ENCODE measurements at places on chromosomes 6 and 20.

GRCh38 chr20:63696628-63697356, at the start of gene TNFRSF6B:
Gene TNFRSF6B (plus strand): TSS chr20:63696652. CDS start chr20:63696768, 116 bp downstream.
- peak; percentile 52 for DNase-seq

- DNase-seq: no peak
These were observed 48.2 kb downstream of the PLG start for GRCh38 chr6:160750276-160750689.

DNA sequence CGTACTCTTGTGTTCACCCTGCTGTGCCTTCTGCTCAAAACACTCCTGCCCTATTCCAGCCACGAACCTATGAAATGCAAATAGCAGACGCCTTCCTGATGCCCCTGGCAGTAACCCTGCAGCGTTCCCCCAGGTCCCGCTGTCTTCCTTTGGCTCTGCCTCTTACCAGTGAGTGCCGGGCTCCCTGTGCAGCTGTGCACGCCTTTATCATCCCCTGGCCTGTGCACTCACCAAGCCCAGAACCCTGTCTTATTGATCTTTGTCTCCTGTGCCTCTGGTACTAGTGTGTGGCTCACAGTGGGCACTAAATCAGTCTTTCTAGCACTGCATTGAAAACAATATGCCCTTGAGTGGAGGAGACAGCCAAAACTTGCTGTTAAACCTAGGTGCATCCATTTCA, 19.7 kb downstream of the ZDHHC14 start:
- no peak for DNase-seq

DNA sequence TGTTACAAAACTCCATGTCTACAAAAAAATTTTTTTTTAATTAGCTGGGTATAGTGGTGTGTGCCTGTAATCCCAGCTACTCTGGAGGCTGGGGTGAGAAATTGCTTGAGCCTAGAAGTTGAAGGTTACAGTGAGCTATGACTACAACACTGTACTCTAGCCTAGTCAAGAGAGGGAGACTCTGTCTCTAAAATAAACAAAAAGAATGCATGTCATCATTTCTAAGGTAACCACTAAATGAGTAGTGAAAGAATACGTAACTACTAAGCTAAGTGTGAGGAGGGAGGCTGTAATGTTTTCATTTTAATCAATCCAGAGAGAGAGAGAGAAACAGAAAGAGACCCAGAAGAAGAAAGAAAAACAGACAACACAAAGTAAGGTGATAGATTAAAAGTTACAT, 9.9 kb downstream of the SYCP2 start:
- DNase-seq: no peak

DNA sequence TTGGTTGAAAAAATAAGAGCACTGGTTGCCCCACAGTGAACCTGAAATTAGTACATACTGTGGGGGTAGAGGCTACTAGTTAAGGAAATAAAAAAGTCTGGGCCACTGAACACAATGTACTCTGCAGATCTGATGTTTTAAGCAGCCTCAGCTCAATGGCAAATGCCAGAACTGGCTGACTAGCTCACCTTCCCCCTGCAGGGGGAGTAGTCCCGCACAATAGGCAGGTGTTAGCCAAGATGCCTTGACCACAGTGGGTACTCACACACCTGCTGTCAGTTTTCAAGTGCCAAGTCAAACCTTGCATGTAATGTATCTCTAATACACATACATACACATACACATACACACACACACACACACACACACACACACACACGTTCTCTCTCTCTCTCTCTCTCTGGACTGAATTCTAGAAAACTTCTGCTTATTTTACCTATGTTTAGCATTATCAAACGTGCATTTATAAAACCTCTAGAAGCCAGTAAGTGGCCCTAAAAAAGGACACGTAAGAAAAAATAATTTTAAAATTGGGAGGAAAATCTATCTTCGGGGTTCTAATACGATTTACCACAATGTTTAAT, 36.1 kb downstream of the GMDS start:
- peak; percentile 54 for DNase-seq

DNA sequence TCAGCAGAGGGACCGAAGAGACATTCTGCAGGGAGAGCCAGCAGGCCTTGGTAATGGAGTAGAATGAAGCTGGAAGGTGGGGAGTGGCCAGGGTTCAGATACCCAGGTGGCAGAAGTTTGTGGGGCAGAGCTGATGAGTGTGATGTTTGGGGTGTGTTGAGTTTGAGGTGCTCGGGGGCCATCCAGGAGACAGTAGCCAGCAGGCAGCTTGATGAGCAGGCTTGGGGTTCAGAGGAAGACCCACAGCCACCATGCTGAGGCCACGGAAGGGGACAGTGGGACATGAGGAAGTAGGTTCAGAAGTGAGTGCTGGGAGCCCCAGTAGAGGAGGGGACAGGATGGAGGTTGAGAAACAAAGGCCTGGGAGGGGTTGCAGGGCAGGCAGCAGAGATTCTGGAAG, 11.1 kb upstream of the FOXS1 start:
- DNase-seq: no peak

DNA sequence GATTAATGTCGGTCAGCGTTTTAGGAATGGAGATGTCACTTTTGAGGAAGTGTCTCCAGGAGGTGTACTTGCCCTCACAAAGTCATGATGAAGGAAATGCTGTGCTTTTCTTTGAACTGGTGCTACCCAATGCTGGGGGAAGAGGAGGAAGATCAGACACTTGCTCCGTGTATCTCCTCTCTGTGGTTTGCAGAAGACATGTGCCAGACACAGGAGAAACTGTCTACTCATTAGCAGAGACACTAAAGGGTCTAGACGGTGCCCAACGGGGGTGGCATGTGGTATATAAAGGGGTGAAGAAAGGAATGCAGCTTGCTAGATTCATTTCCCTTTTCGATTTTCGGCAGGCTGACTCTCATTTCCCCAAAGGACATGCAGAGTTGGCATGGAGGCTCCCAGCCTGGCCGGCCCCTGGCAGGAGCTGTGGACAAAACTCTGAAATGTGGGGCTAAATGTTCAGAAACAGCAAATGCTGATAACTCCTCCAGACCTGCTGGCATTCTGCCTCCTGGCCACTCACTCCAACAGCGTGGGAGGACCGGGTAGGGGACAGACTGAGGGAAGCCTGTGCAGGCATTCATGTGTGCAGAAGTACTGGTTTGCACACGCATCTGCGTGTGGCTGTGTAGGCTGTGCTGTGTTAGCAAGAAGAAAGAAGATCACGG, 59.6 kb upstream of the QKI start:
- no peak for DNase-seq

DNA sequence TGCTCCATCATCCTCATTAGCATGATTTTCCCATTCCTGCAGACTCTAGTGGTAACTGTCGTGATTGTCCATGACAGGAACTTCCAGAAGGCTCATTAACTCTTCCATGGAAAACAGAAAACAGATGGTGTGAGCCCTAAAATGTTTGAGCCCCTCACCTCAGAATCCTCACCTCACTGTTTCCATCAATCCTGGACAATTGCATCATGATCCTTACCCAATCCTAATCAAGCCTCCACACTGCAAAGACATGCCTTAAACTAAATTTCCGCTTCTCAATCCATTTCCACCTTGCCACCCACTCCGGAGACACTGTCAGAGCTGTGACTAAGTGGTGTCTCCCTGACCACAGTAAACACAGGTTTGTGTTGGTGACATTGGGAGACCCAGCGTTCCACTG, 311.0 kb upstream of the JARID2 start:
- no peak for DNase-seq

- no peak for DNase-seq
These were observed 14.7 kb upstream of the PYGB start for GRCh38 chr20:25233016-25233772.

DNA sequence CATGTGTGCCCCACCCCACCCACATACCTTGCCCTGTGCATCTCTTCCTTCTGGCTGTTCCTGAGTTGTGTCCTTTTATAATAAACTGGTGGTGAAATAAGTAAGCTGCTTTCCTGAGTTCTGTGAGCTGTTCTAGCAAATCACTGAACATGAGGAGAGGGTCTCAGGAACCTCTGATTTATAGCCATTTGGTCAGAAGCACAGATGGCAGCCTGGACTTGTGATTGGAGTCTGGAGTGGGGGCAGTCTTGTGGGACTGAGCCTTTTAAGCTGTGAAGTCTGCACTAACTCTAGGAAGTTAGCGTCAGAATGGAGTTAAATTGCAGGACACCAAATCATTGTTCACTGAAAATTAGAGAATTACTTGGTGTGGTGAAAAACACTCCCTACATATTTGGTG, 245.4 kb downstream of the LRFN2 start:
- DNase-seq: no peak

GRCh38 chr6:116078522-116078921, 17.8 kb upstream of the FRK start:
- DNase-seq: no peak

DNA sequence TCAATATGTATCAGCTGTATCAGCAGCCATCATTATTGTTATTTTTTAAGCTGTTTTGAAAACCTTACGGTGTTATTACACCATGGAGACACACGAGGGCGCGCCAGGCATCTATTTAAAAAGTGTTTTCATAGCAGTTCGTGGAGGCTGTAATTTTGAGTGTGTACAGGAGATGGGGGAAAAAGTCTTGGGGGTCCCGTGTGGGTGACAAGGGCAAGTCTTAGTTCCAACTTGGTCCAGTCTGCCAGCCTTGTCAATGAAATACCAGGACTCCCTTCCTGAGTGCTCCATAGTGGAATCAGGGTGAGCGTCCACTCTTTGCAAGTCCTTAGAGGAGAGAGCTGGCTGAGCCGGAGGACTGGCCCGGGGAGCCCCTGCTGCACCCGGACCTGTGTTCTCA, 43.3 kb downstream of the SLC2A10 start:
- peak; percentile 80 for DNase-seq

GRCh38 chr6:138601128-138601527, 101.8 kb upstream of the NHSL1 start:
- no peak for DNase-seq

- no peak for DNase-seq
These were observed 29.2 kb upstream of the SSR1 start for GRCh38 chr6:7341989-7342742.

All from stimulated activated CD8-positive, alpha-beta memory T cell treated with anti-CD3 and anti-CD28 coated beads, Interleukin-4, amount 100 ng/mL, for 48 hours (primary cell).